ENCODE measurements at places on chromosomes 4 and X.

GRCh38 chr4:145179281-145179860, 1.0 kb downstream of the OTUD4 start:
- DNase-seq: peak; percentile 69

DNA sequence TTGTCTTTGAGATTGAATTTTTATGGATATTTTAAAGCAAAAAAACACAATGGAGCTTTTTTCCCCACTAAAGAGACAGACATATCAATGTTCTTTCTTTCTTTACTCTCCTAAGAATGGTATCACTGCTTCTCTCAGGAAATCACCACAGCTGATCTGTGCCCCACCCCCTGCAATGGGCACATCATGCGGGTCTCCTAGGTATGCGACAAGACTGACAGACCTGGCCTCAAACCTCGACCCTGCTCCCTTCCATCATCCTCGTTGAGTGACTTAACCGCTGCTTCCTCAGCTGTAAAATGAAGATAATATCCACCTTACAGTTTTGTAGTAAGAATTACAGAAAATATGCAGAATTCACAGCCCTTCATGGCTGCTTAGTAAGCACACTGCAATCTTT, 58.3 kb downstream of the LEF1 start:
- DNase-seq: no peak

DNA sequence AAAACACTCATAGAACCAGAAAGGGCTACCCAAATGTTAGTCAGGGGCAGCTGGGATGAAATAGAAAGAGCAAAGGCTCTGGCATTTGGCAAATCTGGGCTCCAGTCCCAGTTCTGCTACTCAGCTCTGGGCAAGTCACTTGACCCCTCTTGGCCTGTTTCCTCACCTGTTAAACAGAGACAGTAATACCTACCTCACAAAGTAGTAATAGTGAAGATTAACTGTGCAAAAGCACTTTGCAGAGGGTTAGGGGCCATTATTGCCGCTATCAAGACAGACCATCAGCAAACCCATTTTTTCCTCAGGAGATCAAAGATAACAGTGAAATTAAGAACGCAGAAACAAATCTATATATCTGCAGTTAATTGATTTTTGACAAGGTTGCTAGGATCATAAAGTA, 20.6 kb downstream of the ZBTB33 start:
- no peak for DNase-seq

GRCh38 chr4:66433706-66434105, 763.4 kb upstream of the EPHA5 start:
- no peak for DNase-seq

GRCh38 chr4:1031956-1032795, 20.8 kb downstream of the FGFRL1 start:
- DNase-seq: no peak

DNA sequence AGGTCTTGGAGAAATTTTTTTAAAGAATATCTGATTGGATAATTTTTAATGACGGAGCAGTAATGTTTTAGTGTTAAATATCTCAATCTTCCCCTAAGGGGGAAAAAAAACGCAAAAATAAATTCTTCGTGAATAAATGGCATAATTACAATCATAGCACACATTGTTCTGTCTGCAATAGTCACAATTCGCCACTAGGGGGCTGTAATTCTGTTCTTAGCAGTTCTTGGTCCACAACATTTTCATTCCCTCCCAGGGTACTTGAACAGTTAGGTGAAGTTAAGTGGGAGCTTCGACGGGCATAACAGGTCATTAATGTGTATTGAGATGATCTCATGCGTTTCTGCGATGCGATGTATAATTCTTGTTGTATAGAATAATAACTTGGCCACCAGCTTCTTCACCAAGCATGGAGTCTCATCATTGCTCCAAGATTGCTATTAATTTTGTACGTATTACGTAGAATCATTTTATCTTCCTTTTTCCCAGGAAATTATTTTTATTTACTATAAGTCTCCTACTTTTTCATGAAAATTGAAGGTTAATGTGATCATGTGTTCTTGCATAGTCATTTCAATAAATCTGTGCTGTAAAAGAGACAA, 27.2 kb downstream of the HTR2C start:
- DNase-seq: no peak

DNA sequence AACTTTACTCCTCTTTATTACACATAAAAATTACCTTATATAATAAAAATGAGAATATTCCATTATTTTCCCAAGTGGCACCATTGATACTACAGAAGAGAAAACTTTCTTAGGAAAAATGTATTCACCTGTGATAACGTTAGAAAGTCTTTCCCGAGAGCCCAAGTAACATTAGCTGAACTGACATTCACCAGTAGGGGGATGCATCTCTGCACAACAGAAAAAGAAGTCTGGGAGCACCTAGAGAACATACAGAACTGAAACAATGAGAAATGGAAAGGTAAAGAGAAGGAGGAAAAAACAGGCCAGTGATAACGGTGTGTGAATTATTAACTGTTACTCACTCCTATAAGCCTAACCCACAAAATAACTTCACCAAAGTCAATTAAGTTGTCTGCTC, 423.3 kb downstream of the CENPC start:
- DNase-seq: no peak

DNA sequence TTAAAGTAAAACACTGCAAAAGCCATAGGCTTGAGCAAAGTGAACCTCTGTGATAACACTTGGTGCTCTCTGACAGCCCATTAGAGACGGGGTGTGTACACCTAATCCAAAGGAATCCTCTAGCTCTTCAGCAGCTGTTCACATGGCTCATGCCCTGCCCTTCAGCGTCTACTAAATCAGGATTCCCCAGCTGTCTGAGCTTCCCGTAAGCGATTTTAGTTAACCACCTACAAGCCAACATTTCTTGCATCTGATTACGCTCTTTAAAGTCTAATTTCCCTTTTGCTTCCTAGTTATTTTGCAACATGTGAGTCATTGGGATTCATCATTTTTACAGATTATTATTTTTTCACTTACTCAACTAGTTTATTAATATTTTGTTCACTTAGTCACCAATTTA, 6.5 kb downstream of the DMD start:
- DNase-seq: no peak

GRCh38 chr4:169159624-169160171, 111.1 kb downstream of the SH3RF1 start:
- DNase-seq: no peak

- DNase-seq: no peak
These were observed 23.8 kb downstream of the PPP1R2C start for GRCh38 chrX:42754115-42754514.

- no peak for DNase-seq
These were observed 107.8 kb upstream of the CBLL2 start for GRCh38 chrX:22164770-22165388.

GRCh38 chrX:77433001-77433400, 14.2 kb upstream of the FGF16 start:
- no peak for DNase-seq

DNA sequence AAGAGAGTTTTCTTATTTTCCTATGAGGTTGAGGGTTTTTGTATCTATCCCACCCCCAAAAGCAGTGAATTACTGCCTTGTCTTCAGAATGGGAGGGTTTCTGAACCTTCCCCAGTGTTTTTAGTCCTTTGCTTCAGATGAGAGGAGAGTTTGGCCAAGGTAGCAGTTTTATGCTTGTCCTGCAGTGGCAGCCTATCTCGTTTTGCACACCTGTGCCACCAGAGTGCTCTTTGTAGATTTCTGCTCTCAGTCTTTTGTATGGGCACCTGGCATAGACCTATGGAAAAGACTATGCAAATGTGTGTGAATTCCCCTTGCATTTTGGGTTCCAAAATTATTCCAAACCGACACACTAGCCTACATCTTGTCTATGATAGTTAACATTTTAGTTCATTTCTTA, 5.8 kb downstream of the TBC1D19 start:
- DNase-seq: no peak

- no peak for DNase-seq
These were observed 7.1 kb upstream of the ELF2 start for GRCh38 chr4:139184129-139184528.

DNA sequence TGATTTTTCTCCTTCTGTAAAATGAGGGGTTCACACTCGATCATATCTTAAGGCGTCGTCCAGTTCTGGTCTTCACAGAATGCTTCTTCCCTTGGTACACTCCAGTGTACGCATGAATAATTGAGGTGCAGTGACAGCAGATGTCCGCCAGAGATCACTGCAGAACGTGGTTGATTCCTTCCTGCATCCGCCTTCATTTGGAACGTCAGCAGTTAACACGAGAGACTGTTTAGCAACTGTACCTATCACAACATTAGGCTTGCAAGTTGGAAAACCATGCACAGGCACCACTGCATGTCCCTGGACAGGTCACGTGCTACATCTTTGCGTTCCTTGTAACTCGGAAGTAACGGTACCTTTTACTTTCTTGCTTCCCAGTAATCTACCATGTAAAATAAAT, 66.0 kb upstream of the GEMIN8 start:
- DNase-seq: peak; percentile 10

DNA sequence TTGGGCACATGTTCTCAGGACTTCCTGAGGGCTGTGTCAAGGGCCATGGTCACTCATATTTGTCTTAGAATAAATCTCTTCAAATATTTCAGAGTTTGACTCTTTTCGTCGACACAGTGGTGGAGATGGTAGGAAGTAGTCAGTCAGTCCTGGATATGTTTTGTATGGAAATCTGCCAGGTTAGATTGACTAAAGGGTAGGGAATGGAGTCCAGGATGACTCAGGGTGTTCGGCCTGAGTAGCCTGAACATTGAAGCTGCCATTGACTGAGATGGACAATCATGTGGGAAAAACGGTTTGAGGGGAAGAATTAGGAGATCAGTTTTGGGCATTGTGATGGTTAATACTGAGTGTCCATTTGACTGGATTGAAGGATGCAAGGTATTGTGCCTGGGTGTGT, 177.1 kb upstream of the CENPE start:
- DNase-seq: no peak

- DNase-seq: no peak
These were observed 62.3 kb upstream of the LNX1 start for GRCh38 chr4:53653484-53654053.

DNA sequence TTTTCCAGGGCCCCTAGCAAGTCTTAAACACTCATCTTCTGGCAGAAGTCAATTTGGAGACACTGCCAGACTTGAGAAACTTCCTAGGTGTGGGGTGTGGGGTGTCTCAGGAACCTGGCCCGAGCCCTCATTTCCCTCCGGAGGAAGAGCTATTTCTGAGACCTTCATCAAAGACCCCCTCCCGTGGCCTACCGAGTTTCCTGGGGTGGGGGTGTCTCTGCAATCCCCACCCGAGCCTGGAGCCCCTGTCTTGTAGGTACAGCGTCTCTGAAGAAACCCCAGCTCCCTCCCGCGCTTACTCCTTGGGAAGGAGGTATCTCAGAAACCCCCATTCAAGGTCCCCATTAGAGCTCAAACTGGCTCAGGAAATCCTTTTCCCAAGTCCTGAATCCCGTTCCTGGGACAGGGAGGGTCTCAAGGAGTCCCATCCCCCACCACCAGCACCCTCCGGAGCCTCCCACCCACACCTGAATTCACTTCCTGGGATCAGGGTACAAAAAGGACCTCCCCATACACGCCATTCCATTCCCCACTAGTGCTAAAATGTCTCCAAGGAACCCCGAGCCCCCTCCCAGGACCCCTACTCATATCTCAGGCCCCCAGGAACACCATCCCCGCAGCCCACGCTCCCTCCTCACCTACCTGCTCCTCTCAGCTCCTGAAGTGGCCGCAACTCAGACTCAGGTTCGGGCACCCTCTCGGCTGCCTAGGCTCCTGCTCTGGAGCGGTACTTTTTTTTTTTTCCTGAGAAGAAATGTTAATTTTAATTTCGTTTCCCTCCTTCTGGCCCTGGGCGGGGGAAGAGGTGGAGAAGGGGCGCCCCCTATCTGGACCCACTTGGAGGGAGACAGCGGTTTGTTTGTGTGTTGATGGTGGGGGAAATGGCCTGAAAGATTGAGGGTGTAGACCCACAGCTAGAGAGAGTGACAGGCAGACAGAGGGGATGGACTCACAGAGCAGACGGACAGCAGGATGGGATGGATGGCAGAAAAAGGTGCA, 1.1 kb downstream of the SLC38A5 start:
- no peak for DNase-seq

GRCh38 chr4:107863850-107864371, 39.2 kb downstream of the SGMS2 start:
- no peak for DNase-seq

GRCh38 chr4:94826206-94826605, 68.5 kb downstream of the BMPR1B start:
- DNase-seq: no peak

DNA sequence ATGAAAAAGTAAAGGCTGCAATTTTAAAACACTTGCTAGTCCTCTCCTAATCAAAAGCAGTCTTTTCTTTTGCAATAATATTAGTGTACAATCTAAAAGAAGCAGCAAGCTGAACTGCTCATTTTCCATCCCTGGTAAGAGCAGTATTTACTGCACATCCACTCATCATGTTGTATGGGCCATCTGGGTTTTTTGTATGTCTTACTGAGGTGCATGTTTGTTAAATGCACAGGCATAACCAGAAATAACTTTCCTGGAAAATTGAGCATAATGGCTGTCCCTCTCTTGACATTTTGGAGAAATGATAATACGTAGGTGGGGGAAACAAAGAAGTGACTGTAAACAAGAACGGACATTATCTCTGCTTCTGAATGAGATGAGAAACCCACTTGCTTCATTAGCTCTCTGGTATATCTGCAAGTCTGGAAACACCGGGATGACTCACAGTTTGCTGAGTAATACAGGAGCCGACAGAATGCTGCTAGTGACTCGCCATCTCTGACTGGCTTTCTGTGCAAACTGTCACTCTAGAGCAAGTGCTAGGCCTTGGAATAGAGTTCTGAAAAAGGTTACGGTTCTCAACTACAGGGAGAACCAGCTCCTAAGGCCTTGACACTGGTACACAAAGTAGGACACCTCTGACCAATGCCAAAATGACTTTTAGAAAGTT, 85.7 kb upstream of the MTM1 start:
- peak; percentile 48 for DNase-seq

- DNase-seq: no peak
These were observed 282.4 kb downstream of the NR3C2 start for GRCh38 chr4:148159793-148160192.

GRCh38 chrX:124240422-124240821, 92.0 kb upstream of the TEX13D start:
- DNase-seq: no peak

All from stimulated activated CD4-positive, alpha-beta T cell treated with anti-CD3 and anti-CD28 coated beads, Interleukin-1b, Interleukin-23, amount 100 ng/mL, for 4 hours (primary cell).